ENCODE measurements at places on chromosomes 4 and X. TPM values are rescaled to one million over a fixed set of nuclear protein-coding genes. Genes with fewer than 3 reads are reported as not detected.
A peak's percentile ranks its signal among the peaks of the same experiment; 100 is the strongest.

GRCh38 chrX:101359966-101360365 lies 11.4 kb upstream of the TIMM8A start:
- no peaks in the 10 kb centered on the region for H3K36me3 ChIP-seq
- no peaks in the 10 kb centered on the region for H3K27me3 ChIP-seq

- no peak overlapping the region for H3K27ac ChIP-seq
- H3K27me3 ChIP-seq = no peaks in the 10 kb centered on the region
- no peaks in the 10 kb centered on the region for H3K36me3 ChIP-seq
- no peak overlapping the region for H3K4me3 ChIP-seq
- no peak for DNase-seq
These were observed 38.9 kb upstream of the CFAP47 start for GRCh38 chrX:35880601-35881000.

GRCh38 chrX:140050906-140051305 lies 85.6 kb upstream of the CXorf66 start:
- H3K36me3 ChIP-seq = no peaks in the 10 kb centered on the region
- H3K4me1 ChIP-seq = no peaks in the 10 kb centered on the region
- no peak for DNase-seq
- no peaks in the 10 kb centered on the region for H3K27me3 ChIP-seq
- no peak overlapping the region for H3K4me3 ChIP-seq

DNA sequence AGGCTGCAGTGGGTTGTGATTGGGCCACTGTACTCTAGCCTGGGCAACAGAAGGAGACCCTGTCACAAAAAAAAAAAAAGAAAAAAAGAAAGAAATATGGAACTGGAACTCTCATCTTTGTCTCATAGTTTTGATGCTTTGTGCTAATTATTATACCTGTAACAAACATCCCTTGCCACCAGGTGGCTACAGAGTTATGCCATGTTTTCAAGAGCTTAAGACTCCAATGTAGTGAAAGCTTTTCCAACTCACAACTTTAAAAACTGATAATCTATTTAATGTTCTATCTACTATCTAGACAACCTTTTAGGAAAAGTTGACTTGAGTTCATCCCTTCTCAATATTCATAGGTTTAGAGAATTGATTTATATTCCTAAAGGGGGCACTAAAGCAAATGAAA lies 42.4 kb downstream of the HTR2C start:
- H3K27ac ChIP-seq = no peak overlapping the region
- no peaks in the 10 kb centered on the region for H3K4me1 ChIP-seq
- no peak for DNase-seq
- H3K36me3 ChIP-seq = no peaks in the 10 kb centered on the region

DNA sequence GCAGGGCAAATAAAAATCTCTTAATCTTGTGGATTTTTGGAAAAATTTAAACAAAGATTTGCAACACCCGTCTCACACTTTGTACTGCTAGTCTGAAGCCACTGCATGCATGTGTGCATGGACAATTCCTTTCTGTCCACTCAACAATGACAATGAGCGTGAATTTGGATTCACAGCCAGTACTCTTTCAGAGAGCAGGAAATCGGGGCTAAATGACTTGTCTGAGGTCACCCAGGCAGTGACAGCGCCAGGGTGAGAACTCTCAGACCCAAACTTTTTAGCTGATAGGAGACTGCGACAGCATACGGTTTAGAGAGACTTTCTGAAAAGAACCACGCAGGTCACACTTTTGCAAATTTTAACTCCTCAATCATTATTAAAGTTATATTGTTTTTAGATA lies 90.9 kb downstream of the ZNF827 start:
- no peak overlapping the region for H3K4me3 ChIP-seq
- no peak overlapping the region for H3K27ac ChIP-seq
- no peaks in the 10 kb centered on the region for H3K4me1 ChIP-seq
- H3K27me3 ChIP-seq = no peaks in the 10 kb centered on the region
- DNase-seq = no peak
- no peaks in the 10 kb centered on the region for H3K36me3 ChIP-seq

- no peaks in the 10 kb centered on the region for H3K4me1 ChIP-seq
- H3K27me3 ChIP-seq = no peaks in the 10 kb centered on the region
- H3K36me3 ChIP-seq = no peaks in the 10 kb centered on the region
- no peak for DNase-seq
These were observed 37.1 kb upstream of the STX18 start for GRCh38 chr4:4578981-4579380.

- DNase-seq = peak; percentile 67
- peak within 1 kb of the TSS; percentile 40 for H3K4me3 ChIP-seq
- no peaks in the 10 kb centered on the region for H3K36me3 ChIP-seq
- no peaks in the 10 kb centered on the region for H3K27me3 ChIP-seq
- peak within 1 kb of the TSS; percentile 39 for H3K27ac ChIP-seq
These were observed at the start of gene CXXC4 for GRCh38 chr4:104494822-104495559. Gene CXXC4 (minus strand): TSS chr4:104494894. CDS start chr4:104491802, 3,092 bp downstream.

DNA sequence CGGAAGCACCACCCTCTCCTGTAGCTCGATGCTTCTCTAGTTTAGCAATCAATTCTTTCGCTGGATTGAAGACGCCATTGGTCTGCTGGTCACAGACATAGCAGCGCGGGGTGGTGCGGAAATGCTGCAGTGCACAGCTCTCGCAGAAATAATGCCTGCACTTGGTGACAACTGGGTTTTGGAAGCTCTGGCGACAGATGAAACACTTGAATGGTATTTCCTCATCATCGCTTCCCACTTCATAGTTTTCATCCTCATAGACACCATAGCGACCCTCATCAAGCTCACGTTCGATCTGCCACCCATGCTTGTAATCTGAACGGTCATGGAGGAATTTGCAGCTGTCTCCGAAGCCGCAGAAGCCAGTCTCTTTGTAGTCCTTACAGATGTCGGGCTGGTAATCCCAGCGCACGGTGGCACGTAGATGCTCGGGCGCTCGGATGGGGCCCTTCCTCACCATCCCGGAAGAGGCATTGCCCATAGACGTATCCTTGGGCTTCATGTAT lies 854 bp downstream of the RNF113A start:
- H3K27ac ChIP-seq = peak overlapping the region; percentile 79
- peak overlapping the region; percentile 42 for H3K4me3 ChIP-seq
- no peaks in the 10 kb centered on the region for H3K4me1 ChIP-seq
- no peaks in the 10 kb centered on the region for H3K27me3 ChIP-seq

DNA sequence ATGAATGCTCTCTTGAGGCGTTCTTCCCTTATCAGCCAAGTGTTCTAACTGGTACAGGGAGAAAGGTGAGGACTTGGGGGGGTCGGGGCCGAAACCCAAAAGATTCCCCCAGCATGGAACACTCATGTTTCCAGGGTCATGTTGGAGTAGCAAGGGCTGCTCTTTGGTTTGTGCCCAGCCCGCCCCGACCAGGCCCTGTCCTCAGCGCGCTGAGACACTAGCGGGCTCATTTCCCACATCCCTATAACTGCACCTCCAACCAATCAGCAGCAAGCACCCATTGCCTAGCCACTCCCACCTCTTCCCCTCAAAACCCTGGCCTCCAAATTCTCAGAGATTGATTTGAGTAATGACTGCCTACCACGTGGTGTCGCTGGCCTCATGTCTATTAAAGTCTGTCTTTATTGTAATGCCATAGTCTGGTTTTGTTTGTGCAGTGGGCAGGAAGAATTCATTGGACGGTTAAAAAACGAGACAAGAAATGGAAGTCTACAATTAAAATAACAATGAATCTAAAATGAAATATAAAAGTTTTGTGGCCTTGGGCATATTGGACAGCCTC lies 1928.4 kb downstream of the STIM2 start:
- no peak overlapping the region for H3K4me3 ChIP-seq
- DNase-seq = no peak
- no peak overlapping the region for H3K27ac ChIP-seq
- no peaks in the 10 kb centered on the region for H3K4me1 ChIP-seq
- no peaks in the 10 kb centered on the region for H3K36me3 ChIP-seq
- H3K27me3 ChIP-seq = no peaks in the 10 kb centered on the region

- H3K4me1 ChIP-seq = no peaks in the 10 kb centered on the region
- DNase-seq = no peak
- no peaks in the 10 kb centered on the region for H3K27me3 ChIP-seq
- H3K36me3 ChIP-seq = no peaks in the 10 kb centered on the region
- no peak overlapping the region for H3K4me3 ChIP-seq
- H3K27ac ChIP-seq = no peak overlapping the region
These were observed 35.6 kb upstream of the DCAF8L1 start for GRCh38 chrX:28016823-28017222.

Gene REPS2
- 22.7 TPM for total RNA-seq

All from colonic mucosa (tissue), 4 donors.